ENCODE measurements at places on chromosomes 13 and 19.

DNA sequence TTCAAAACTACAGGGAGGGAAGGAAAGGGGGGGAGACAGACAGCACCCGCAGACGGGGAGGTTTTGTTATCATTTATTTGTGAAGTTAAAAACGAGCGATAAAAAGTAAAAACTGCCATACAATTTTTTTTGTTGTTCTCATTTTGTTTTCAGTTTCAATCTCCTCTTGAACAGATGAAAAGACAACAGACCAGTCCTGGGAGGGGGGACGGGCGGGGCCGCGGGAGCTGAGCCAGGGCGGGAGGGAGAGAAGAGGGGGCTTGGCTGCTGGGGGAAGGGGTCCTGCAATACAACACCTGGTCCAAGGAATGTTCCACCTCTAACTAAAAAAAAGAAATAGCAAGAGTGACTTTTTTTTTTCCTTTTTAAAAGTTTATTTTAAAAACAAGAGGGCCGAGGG lies 11.3 kb downstream of the KHSRP start:
- DNase-seq = no peak

GRCh38 chr13:29369060-29369743 lies 226.3 kb downstream of the SLC7A1 start:
- DNase-seq = peak; percentile 22

DNA sequence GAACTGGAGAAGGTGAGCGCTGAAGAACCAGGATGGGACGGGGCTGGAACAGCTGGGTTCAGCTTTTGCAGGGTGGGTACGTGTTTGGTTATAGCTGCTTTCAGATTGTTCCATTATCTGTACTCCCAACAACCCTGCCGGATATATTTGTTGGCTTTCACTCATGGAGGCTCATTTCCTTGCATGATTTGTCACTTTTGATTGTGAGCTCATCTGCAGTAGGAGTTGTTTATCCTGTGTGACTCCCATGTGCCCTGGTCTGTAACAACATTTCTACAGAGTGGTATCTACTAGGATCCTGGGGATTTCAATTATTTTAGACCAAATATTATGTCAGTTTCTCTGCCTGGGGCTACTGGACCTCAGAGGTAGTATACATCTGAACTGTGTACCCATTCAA lies 5.4 kb downstream of the ARL11 start:
- DNase-seq = no peak

DNA sequence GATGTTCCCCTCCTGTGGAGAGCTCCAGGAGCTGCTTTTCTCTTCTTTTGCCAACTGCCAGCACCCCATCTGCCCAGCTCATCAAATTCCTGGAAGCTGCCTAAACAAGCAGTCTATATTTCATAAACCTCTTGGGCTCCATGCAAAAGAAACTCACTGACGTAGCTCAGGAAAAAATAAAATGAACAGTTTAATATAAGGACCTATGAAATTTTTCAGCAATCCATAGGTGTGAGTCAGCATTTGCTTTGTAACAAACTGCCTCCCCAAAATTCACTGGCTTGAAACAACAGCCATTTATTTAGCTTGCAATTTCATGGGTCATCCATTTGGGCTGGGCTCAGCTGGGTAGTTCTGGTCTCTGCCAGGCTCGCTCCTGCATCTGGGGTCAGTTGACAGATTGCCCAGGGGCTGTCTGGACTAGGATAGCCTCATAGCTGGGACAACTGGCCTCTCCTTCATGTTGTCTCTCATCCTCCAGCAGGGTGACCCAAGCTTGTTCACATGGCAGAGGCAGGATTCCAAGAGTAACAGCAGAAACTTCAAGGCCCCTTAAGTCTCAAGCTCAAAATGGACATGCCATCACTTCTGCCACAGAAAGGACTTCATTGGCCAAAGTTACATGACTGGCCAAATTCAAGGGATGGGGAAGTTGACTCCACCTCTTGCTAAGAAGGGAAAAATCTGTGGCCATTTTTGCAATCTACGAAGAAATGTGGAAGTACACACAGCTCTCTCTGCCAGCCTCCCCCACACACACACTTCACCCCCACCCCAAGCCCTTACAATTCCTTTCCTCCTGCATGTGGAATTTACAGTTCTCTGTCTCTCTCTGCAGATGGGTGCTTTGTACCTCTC lies 7.9 kb upstream of the PVR start:
- DNase-seq = no peak

DNA sequence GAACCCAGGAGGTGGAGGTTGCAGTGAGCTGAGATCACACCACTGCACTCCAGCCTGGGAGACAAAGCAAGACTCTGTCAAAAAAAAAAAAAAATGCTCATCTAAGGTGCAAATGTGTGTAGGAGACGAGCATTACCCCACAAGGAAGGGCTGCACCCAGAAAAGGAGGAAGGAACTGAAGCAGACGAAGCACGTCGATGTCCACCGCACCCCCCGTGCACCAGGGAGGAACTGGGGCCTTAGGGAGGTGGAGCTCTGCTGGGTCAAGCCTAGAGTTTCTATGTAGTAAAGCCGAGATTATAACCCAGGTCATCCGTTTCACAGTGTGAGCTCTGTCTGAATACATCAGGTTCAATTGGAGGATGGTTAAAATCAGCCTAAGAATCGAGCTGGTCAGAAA lies 1.1 kb downstream of the VSTM1 start:
- no peak for DNase-seq

GRCh38 chr13:101817898-101818297 lies 365.4 kb downstream of the ITGBL1 start:
- no peak for DNase-seq

GRCh38 chr19:3518659-3519058 lies 12.5 kb downstream of the FZR1 start:
- DNase-seq = no peak

- DNase-seq = peak; percentile 7
Observed at GRCh38 chr13:72565893-72566292, 161.5 kb downstream of the MZT1 start.

- DNase-seq = no peak
Observed at GRCh38 chr13:24407844-24408243, 98.5 kb downstream of the C1QTNF9 start.

- DNase-seq = no peak
Observed at GRCh38 chr13:51440381-51440780, 12.5 kb downstream of the INTS6 start.

GRCh38 chr13:110447058-110447511 lies 114.4 kb downstream of the RAB20 start:
- no peak for DNase-seq

GRCh38 chr19:17242431-17243208 lies 3.1 kb downstream of the NR2F6 start:
- DNase-seq = no peak

DNA sequence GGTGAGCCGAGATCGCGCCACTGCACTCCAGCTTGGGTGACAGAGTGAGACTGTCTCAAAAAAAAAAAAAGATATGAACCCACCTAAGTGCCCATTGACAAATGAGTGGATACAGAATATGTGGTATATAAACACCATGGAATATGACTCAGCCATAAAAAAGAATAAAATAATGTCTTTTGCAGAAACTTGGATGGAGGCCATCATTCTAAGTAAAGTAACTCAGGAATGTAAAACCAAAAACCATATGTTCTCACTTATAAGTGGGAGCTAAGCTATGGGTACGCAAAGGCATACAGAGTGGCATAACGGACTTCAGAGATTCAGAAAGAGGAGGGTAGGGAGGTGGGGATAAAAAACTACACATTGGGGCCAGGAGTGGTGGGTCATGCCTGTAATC lies 29.5 kb downstream of the PLA2G4C start:
- no peak for DNase-seq

Measured in activated CD4-positive, alpha-beta T cell treated with anti-CD3 and anti-CD28 coated beads, Interleukin-2, Interleukin-4, amounts not matched to agents 100 ng/mL and 50 ng/mL, durations not matched to agents 16 hours and 8 hours (primary cell).